EL (cell line): ENCODE measurements at places on chromosomes 16 and 17.

- DNase-seq, result no peak
Observed at GRCh38 chr17:14469971-14470370, 169.1 kb downstream of the HS3ST3B1 start.

GRCh38 chr16:19559242-19559910, 3.9 kb downstream of the VPS35L start:
- DNase-seq, result peak; percentile 63

DNA sequence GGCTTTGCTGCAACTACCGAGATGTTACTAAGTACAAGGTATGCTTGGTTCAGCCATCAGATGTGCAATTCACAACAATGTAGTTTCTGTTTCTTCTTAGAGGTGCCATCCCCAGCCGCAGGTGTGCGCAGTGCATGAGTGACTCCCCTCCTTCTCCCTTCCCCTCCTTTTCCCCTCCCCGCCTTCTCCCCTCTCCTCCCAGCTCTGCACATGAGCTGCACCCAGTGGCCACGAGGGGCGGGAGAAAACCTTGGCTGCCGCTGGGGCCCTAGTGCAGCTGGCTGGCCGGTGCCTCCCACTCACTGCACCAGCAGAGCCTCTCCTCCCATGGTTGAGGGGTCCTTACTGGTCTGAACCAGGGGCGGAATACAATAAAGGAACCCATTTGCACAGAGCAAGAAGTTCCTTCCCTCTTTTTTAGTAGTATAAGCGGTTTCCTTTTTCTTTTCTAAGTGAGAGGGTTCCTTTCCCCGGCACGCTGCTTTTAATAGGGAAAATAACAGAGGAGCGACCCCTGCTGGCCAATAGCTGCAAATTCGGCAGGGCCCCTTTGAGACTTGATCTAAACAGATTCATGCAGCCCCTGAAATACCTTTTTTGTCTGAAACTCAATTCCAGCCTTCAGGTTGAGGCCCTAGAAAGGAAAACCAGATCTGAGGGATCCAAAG, 7.8 kb upstream of the CCL15 start:
- DNase-seq, result peak; percentile 22

- DNase-seq, result no peak
Observed at GRCh38 chr16:84462296-84463210, 41.9 kb downstream of the MEAK7 start.

DNA sequence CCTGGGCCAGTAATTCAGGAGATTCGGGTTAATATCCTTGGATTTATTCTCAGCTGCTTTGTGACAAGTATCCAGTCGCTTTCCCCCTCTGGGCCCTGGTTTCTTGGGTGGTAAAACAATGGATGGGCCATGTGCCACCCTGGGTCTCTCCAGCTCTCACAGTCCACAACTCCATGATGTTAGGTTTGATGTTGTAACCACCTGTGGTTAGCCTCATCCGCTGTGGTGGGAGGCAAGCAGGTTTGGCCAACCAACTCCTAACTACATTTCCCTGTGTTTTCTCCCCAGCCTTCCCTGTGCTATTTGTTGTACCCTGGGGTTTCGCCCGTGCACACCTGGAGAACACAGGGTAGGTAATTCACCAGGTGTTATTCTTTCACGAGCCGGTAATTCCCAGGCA, 35.1 kb downstream of the GLP2R start:
- no peak for DNase-seq

DNA sequence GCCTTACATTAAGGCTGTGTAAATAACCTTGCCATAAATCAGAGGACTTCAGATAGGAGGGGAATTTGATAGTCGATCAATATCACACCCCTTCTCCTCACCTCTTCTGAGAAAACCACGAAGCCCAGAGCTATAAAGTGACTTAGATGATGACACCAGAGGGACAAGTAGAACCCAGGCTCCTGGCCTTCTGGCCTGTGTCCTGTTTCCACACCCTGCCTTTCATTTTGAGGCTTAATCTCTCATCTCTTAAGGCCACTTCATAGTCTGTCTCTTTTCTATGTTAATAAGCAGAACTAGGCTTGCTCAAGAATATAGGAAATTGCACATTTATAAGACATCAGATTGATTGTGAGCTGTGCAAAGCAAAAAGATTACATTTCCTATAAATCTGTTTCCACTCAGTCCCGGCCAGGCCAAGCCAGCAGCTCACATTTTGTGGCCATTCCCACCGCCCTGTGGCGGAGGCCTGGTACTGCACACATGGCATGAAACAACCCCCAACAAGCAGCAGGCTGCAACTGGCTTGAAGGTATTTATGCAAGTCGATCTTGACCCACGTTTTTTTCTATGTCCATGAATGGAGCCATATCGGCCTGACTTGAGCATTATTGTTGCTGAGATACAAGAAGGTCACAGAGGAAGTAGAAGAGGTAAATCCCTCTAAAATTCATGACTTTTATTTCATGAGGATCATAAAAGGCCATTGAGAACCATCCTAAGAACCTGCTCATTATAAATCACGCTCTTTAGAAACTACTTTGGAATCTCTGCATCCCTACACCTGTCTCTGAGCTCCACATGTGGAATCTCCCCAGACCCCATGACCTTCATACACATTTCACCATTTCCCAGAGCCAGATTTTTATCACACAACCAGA, 93.7 kb downstream of the PMP22 start:
- peak; percentile 75 for DNase-seq

GRCh38 chr16:75580-76501, 2.2 kb upstream of the MPG start:
- peak; percentile 85 for DNase-seq

DNA sequence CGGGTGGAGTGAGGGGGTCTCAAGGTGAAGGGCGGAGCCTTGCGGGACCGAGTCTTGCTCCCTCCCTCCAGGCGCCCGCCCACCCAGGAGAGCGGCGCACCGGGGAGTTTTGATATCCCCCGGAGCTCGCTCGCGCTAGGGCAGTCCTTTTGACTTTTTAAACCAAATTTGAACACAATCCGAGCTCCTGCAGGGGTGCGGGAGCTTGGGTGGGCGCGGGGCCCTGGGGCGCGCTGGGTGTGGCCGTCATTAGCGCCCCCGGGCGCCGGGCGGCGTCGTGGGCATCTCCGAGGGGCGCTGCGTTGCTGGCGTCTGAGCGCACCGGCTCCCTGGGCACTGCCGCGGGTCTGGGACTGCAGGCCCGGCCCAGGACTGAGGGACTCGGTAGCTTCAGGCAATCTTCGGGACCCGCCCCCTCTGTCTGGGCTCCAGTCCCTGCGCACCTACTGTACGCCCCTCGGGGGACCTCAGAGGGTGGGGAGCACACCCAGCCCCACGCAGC, 10.9 kb downstream of the MAF start:
- no peak for DNase-seq

DNA sequence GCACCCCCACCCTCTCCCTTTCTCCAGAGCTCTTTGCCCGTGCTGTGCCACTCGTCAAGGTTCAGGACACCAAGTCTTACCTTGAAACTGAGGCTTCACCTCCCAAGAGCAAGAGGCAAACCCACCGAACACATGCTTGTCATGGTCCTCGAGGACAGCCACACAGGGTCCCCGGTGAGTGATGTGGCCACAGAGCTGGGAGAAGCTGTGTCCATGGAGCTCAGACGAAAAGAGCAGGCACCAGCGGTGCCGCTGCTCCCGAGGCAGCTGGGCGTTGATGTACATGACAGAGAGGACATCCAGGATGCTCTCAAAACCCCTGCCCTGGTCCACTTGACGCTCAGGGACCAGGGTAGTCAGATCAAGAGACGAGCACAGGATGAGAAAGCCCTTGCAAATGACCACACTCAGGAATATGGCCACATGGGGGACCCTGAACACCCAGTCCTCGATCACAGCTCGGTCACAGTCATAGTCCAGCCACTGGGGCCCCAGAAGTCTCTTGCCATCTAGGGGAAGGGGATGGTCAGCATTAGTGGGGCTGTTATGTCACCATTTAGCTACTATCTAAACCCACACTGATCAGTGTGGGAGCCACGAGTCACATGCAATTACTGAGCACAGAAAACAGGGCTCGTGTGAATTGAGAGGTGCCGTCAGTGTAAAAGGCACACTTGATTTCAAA, 17.8 kb downstream of the MEAK7 start:
- no peak for DNase-seq

DNA sequence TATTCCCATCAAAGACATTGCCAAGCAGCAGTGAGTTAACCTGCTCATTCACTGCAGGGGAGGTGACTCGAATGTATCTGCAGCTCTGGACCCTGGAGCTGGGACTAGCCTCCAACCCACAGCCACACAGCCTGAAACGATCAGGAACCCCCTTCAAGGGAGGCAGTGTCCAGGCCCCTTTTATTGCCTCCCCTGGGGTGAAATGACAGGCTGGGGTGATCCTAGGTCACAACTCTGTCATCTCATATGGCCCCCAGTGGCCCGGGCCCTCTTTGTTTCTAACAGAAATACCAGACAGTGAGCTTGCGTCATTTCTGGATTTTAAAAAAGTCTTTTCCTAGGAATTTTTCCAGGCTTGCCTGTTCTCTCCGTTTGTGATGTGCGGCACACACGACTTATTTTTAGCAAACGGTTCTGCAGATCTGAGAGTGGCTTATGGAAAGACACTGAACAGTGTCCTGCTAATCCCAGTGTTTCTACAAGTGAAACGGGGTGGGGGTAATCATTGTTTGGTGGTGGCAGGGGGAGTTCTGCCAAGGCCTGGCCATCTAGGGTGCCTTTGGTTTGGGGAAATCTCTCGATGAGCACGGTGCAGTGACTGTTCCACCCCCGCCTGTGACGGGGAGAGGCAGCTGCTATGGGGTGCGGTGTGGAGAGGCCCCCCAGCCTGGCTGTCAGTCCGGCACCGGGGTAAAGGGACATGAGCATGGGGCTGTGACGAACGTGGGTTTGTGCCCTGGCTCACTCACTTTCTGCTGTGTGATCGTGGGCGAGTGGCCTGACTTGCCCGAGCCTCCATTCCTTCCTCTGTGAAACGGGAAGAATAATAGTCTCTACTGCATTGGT, 27.2 kb downstream of the NAGPA start:
- no peak for DNase-seq

GRCh38 chr16:55357241-55357640, 33.2 kb downstream of the IRX6 start:
- no peak for DNase-seq

GRCh38 chr16:61921373-61921772, 114.9 kb downstream of the CDH8 start:
- no peak for DNase-seq

GRCh38 chr16:62913924-62914323, 877.7 kb upstream of the CDH8 start:
- DNase-seq, result no peak

GRCh38 chr17:4786106-4786511, at the start of gene VMO1:
Gene VMO1 (minus strand): TSS chr17:4786364. CDS start chr17:4786352, 12 bp downstream.
- DNase-seq, result peak; percentile 56

- no peak for DNase-seq
Observed at GRCh38 chr17:689556-690275, 24.9 kb downstream of the VPS53 start.

GRCh38 chr16:2284001-2284770, 16.3 kb upstream of the RNPS1 start:
- DNase-seq, result no peak

DNA sequence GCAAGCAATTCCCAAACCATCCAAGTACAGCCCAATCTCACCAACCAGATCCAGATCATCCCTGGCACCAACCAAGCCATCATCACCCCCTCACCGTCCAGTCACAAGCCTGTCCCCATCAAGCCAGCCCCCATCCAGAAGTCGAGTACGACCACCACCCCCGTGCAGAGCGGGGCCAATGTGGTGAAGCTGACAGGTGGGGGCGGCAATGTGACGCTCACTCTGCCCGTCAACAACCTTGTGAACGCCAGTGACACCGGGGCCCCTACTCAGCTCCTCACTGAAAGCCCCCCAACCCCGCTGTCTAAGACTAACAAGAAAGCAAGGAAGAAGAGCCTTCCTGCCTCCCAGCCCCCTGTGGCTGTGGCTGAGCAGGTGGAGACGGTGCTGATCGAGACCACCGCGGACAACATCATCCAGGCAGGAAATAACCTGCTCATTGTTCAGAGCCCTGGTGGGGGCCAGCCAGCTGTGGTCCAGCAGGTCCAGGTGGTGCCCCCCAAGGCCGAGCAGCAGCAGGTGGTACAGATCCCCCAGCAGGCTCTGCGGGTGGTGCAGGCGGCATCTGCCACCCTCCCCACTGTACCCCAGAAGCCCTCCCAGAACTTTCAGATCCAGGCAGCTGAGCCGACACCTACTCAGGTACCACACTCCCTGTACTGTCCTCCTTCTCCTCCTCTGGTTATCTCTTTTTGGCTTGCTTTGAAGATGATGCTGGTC, 20.6 kb downstream of the SP2 start:
- no peak for DNase-seq

DNA sequence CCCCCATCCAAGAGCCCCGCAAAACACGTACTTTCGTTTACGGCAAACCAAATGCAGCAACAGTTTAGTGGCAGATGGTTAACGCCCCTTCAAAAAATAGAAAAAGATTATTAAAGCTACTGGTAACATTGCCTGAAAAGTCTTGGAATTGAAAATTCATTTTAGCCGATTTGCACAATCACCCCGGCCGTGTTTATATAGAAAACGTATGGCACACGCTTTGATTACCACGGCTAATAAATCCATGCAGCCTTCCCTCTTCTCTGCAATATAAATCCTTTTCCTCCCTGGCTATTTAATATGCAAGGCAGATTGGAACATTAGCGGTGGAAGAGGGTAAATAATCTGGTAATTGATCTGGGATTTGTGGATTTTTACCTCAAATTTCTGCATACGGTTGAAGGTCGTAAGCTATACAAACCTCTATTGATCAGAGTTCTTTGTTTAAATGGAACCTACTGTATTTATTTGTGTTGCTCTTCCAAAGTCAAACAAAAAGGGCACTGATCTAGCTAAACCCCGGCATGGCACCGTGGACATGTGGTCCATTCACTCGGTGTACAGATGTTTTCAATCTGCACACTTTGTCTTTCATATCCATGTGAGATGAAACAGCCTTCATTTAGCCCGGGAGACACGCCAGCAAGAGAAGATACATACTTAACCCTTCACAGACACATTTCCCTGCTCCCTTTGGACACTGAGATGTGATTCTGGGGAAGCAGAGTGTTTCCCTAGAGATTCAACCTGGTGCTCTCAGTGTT, 238.1 kb upstream of the MAF start:
- DNase-seq, result no peak
